Stimulated activated CD4-positive, alpha-beta T cell treated with anti-CD3 and anti-CD28 coated beads, Interleukin-15, amount 100 ng/mL, for 1 hour (primary cell): ENCODE measurements at places on chromosomes 1 and 21.

GRCh38 chr1:27682351-27682944, 10.5 kb upstream of the IFI6 start:
- no peak for DNase-seq

- no peak for DNase-seq
Measured at GRCh38 chr1:236875975-236876374, 80.9 kb downstream of the MTR start.

- DNase-seq: no peak
Measured at GRCh38 chr1:168019407-168019806, 82.5 kb upstream of the MPC2 start.

DNA sequence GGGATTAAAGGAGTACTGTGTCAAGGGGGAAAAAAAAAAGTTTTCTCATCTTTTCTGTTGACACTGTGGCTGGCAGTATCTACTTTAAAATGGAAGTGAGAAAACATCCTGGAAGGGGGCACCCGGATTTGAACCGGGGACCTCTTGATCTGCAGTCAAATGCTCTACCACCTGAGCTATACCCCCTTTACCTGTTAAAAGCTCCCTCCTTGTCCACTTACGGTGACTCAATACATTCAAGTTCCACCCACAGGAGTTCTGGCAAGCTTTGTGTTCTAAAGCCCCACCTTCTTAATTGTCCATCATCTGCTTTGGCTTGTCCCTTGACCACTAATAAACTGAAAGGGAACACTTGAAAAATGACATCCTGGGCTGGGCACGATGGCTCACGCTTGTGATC, 68.2 kb downstream of the FNBP1L start:
- no peak for DNase-seq

DNA sequence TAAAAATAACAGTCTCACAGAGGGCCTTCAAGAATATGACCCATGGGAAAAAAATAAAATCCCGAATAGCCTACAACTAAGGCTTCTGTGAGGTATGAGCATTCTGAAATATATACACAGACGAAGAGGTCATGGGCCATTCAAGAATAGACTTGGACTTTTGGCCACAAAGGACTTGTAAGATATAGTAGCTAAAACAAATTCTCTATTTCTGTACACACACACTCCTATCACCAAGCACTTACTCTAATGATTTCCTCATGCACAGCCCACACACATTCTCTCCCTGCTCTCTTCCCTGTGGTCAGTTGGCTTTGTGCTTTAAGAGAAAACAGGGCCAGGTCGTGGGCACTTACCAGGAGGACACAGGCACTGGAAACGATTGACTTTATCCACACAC, 69.7 kb upstream of the ADAM30 start:
- DNase-seq: no peak

- DNase-seq: peak; percentile 30
Measured at GRCh38 chr1:12600880-12601633, 17.0 kb downstream of the DHRS3 start.

- no peak for DNase-seq
Measured at GRCh38 chr1:13462682-13463081, 51.1 kb downstream of the LRRC38 start.

- no peak for DNase-seq
Measured at GRCh38 chr21:29115899-29116298, 14.5 kb upstream of the MAP3K7CL start.

DNA sequence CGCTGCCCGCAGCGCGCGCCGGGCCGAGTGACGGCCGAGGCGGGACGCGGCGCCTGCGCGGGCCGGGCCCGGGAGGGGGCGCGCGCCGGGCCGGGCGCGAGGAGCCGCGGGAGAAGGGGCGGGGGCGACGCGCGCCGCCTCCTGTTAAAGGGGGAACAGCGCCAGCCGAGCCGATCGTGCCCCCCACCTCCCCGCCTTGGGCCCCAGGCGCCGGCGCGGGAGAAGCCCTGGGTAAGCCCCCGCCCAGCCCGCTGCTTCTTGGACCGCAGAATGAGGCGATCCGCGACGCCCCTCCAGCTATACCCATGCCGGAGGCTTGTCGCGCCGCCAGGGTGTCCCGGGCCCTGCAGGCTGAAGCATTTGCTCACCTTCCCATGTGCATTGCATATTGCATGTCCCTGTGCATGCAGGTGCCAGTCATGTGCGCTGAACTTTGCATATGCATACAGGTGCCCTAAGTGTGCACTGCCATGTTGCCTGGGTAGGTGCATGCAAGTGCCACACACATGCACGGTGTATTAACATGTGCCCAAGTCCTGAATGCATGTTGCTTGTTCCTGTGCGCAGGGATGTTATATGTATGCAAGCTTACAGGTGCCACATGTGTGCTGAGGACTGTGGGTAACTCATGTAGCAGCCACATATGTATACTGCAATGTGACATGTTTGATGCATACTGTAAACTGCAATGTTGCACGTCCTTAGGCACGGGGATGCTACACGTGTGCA, at the start of gene ADGRB2:
ADGRB2 (minus strand) TSS at position 29 of the 729 bp plus-strand sequence. CDS start 7,119 bp downstream, outside the sequence.
- peak; percentile 12 for DNase-seq

- DNase-seq: no peak
Measured at GRCh38 chr21:29295066-29295650, 3.6 kb upstream of the BACH1 start.
